ENCODE measurements at places on chromosomes 1 and 21.

GRCh38 chr1:71572038-71572437, 491.2 kb upstream of the ZRANB2 start:
- no peak for DNase-seq

GRCh38 chr1:240706150-240706935, 94.4 kb upstream of the GREM2 start:
- peak; percentile 87 for DNase-seq

- peak; percentile 9 for DNase-seq
Measured at GRCh38 chr1:7784492-7785071, 491 bp downstream of the PER3 start.

GRCh38 chr1:202112859-202113689, 9.6 kb upstream of the GPR37L1 start:
- no peak for DNase-seq
